Fibroblast of mammary gland (primary cell): ENCODE measurements at places on chromosomes 7 and 10.

GRCh38 chr10:33155720-33156638, 178.5 kb downstream of the NRP1 start:
- peak; percentile 88 for DNase-seq

GRCh38 chr10:128050121-128050516, 76.1 kb downstream of the MKI67 start:
- no peak for DNase-seq

DNA sequence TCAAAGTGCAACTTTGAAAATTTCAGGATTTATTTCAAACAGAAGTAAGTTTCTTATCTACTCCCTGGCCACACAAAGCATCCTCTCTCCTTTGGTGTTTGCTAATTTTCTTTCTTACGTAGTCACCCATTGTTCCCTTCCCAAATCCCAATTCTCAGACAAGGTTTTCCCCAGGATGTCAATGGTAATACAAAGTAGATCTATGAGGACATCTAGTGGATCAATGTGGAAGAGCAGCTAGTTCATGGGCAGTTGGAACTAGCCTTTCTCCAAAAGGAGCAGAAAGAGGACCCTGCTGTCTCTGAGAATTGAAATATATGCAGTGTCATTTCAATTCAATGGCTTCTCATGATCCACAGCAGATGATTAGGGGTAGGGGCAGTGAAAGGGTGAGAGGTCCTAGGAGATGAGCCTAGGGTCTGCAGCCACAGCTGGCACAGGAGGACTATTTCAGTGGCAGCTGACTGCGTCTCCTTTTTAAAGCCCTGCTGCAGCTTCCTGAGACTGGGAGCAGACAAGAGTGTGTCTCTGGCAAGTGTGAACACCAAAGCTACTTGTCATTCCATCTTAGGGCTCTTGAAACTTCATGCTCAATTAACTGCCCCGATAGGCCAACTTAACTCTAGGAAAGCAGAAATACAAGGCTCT, 632.6 kb downstream of the KCNMA1 start:
- DNase-seq = peak; percentile 66

- no peak for DNase-seq
Measured at GRCh38 chr10:49129376-49129775, 4.4 kb downstream of the FAM170B start.

- DNase-seq = peak; percentile 76
Measured at GRCh38 chr10:124530215-124530665, 68.6 kb downstream of the LHPP start.
